8988T (cell line): ENCODE measurements at places on chromosomes 5 and 9.

DNA sequence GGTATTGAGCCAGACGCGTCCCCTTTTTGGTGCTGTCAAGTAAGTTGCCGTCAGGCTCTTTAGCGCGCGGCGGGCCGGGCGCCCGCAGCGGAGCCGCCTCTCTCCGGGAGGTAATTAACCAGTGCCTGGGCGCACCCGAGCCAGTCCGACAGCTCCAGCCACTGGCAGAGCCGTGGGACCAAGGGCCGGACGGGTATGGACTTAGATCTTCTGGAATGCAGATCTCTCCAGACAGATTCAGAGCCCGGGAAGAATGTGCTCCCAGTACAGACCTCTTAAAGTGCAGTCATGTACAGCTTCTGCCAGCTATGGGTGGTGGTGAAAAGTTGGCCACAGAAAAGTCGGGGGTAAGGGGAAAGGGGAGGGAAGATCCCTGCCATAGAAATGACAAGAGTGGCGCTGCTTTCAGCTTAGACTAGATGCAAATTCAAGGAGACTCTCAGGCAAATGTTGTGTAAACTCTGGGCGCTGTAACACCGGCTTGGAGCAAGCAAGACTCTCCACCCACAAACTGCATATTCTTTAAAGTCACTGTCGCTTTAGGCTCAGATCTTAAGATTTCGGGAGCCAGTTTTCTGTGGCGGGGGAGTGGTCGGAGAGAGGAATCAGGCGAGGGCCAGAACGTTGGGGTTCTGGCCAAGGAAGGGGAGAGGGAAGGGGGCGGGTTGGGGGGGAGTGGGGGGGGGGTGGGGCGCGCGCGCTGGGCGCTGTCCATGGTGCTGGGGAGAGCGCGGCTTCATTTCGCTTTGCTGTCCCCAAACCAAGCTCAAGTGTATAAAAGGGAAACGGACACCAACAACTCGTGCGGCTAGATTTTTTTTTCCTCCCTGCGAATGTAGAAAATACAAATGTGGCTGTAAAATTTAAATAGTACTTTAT, 29.2 kb downstream of the NR2F1 start:
- no peak for DNase-seq

GRCh38 chr9:123168586-123168985, 99.8 kb downstream of the STRBP start:
- DNase-seq = no peak

DNA sequence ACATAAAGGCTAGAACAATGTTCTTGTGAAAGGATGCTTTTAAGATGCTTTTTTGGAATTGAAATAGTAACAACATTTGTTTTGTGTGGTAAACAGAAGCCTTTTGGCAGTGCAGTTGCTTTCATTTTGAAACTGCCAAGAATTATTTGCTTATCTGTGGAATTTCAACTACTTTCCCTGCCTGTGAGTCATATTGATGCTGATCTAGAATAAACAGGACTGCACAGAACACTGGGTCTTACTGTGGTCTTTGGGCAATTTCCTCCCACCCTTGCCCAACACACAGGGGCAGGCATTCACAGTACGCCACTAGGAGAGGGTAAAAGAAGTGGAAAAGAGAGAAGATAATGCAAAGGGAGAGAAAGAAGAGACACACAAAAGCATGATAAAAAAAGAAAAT, 483.7 kb downstream of the ELAVL2 start:
- DNase-seq = no peak

- DNase-seq = no peak
Observed at GRCh38 chr5:34571677-34572041, 84.5 kb upstream of the RAI14 start.

- DNase-seq = no peak
Observed at GRCh38 chr5:148186248-148187003, 16.4 kb upstream of the SPINK6 start.

GRCh38 chr9:94818178-94818541, 91.7 kb downstream of the AOPEP start:
- no peak for DNase-seq

- no peak for DNase-seq
Observed at GRCh38 chr5:89988129-89988810, 421.3 kb downstream of the CETN3 start.
